IMR-90 (cell line): ENCODE measurements at places on chromosomes 16 and 17. TPM values are rescaled to one million over a fixed set of nuclear protein-coding genes. Genes with fewer than 3 reads are reported as not detected.

Gene CPHXL
- not detected in 2 replicates for total RNA-seq

Gene CUEDC1
- 4.1 and 4.2 TPM in 2 replicates for total RNA-seq

- DNase-seq = no peak
Observed at GRCh38 chr16:54526916-54527315, 240.3 kb upstream of the IRX3 start.

GRCh38 chr16:9092282-9092977 is 986 bp downstream of the HAPSTR1 start:
- DNase-seq = no peak
